ENCODE measurements at places on chromosomes 2 and 18. TPM values are rescaled to one million over a fixed set of nuclear protein-coding genes. Genes with fewer than 3 reads are reported as not detected.

The CAPG gene
- total RNA-seq, result 105 TPM

The SLC40A1 gene
- total RNA-seq, result 97.4 TPM

The DIS3L2 gene
- 15.2 TPM for total RNA-seq

The CROCC2 gene
- 0.51 TPM for total RNA-seq

The SGO2 gene
- total RNA-seq, result 5.4 TPM

The SERPINB7 gene
- 3.0 TPM for total RNA-seq

The RAMP1 gene
- total RNA-seq, result 16.4 TPM

The SNTG2 gene
- not detected for total RNA-seq

The OXER1 gene
- total RNA-seq, result 0.26 TPM

The IL36RN gene
- not detected for total RNA-seq

The RTKN gene
- 11.8 TPM for total RNA-seq

The ZNF396 gene
- 5.0 TPM for total RNA-seq
